ENCODE measurements at places on chromosomes 12 and 14.

DNA sequence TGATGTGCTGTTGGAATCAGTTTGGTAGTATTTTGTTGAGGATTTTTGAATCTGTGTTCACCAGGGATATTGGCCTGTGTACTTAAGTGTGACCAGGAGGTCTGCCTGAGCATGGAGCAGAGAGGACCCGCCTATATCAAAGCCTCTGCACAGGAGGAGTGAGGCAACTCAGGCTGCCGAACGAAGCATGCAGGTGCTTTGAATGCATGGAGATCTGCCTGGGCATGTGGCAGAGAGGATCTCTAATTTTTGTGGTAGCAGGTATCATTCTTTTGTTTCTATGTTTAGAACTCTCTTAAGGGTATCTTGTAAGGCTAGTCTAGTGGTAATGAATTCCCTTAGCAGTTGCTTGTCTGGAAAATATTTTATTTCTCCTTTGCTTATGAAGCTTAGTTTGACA is 26.9 kb downstream of the RAB3IP start:
- DNase-seq = no peak

- no peak for DNase-seq
These were observed 240.0 kb downstream of the DIO2 start for GRCh38 chr14:79971330-79971729.

- no peak for DNase-seq
These were observed 156.5 kb upstream of the AMIGO2 start for GRCh38 chr12:47236109-47236714.

DNA sequence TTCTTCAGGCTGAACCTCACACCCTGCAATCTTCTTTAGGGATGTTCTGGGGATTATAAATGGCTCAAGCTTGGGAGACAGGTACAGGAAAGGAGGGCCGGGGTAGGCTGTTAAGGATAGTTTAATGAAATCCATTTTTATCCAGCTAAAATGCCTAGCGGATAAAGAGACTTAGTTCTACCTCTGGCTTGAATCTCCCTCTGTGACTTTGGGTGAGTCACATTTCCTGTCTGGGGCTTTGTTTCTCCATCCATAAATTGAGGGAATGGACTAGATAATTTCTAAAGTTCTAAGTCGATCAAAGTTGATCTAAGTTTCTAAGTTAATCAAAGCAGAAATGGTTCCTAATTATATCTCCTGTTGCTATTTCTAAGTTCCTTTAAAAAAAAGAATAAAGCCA is 319.6 kb upstream of the E2F7 start:
- no peak for DNase-seq

- DNase-seq = no peak
These were observed 11.7 kb downstream of the PTHLH start for GRCh38 chr12:27960821-27961220.

- no peak for DNase-seq
These were observed 52.6 kb upstream of the VPS33A start for GRCh38 chr12:122318607-122319605.

GRCh38 chr14:25349269-25349668 is 299.3 kb upstream of the STXBP6 start:
- no peak for DNase-seq

DNA sequence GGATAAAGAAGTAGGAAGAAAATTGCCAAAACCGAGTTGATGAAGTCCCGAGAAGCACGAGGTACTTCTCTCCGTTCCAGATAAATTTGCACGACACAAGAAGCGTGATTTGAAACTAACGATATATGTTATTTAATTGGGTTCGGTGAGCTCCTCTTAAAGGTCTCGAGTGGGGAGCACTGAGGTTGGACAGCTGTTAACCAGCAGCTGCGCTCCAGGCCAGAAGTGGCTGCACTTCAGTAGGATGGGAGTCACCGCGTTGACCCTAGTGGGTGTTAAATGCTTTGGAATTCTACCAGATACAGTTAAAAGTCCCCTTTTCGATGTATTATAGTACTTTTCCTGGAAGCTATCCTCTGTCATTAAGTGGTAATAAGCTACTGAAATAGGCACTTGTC is 953 bp upstream of the DCAF5 start:
- DNase-seq = no peak

DNA sequence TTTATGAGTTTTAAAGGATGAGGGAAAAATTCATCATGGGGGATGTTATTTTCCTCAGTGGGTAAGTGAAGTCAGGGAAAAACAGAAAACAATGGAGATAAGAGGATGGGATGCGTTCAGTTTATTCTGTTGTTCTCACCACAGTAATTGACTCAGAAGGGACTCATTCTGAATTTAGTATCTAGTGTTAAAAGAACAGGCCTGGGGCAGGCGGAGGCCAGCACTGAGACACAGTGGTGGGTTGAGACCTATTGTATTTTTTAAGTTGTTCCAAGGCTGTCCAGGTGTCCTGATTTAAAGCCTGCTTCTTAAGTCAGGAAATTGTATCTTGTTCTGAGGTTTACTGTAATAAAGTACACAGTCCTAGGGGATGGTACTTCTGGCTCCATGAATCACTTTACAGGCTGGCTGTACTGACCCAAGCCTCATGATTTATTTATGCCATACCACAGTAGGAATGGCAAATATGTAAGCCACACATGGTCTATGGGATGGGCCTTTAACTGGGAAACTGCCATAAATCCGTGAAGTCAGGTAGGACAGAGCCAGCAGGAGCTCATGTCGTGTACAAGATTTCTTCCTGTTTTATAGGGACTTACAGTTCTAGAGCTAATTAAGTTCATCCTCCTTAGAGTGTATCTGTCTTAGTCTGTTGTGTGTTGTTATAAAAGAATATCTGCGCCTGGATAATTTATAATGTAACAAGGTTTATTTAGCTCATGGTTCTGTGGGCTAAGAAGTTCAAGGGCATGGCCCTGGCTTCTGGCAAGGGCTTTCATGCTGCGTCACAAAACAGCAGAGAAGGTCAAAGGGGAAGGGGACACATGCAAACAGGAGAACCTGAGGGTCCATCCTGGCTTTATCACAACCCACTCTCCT is 244.1 kb downstream of the FBXL14 start:
- no peak for DNase-seq

GRCh38 chr12:132651444-132652100 is 33.0 kb downstream of the P2RX2 start:
- no peak for DNase-seq

- DNase-seq = peak; percentile 15
These were observed 10.9 kb downstream of the TCHP start for GRCh38 chr12:109910969-109911348.

GRCh38 chr12:15702276-15702675 is 86.9 kb downstream of the EPS8 start:
- DNase-seq = no peak

GRCh38 chr12:106585521-106586277 is 2.9 kb downstream of the RFX4 start:
- DNase-seq = no peak

- DNase-seq = no peak
These were observed 35.0 kb downstream of the EPS8 start for GRCh38 chr12:15754233-15754632.

GRCh38 chr12:121017966-121018491 is 1.7 kb upstream of the C12orf43 start:
- DNase-seq = no peak

DNA sequence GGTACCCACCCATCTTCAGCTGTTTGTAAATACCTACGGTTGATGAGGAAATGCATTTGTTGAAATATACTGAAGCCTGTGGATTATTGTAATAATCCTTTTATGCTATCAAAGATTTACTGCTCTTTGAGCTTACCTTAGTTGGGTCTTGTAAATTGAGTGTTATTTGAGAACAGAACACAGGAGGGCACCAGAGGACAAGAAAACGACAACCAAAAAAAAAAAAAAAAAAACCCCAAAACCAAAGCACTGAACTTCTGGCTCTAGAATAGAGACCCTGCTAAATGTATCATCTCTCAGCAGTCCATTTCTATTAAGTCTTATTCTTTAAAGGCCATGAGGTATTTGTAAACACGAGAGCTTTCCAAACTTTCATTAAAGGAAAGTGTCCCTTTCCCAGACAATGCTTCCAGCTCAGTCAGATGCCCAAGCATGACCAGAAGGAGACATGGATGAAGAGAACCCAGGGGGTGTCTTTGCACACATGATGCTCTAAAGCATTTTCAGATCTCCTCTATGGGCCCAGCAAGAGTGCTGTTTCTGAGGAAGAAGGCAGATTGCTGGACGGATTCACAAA is 763.9 kb downstream of the NRXN3 start:
- no peak for DNase-seq

GRCh38 chr12:91316907-91317269 is 134.3 kb upstream of the DCN start:
- no peak for DNase-seq

- no peak for DNase-seq
These were observed 223.0 kb downstream of the DUSP6 start for GRCh38 chr12:89129167-89129870.

GRCh38 chr14:96086032-96086431 is 46.9 kb downstream of the C14orf132 start:
- no peak for DNase-seq

DNA sequence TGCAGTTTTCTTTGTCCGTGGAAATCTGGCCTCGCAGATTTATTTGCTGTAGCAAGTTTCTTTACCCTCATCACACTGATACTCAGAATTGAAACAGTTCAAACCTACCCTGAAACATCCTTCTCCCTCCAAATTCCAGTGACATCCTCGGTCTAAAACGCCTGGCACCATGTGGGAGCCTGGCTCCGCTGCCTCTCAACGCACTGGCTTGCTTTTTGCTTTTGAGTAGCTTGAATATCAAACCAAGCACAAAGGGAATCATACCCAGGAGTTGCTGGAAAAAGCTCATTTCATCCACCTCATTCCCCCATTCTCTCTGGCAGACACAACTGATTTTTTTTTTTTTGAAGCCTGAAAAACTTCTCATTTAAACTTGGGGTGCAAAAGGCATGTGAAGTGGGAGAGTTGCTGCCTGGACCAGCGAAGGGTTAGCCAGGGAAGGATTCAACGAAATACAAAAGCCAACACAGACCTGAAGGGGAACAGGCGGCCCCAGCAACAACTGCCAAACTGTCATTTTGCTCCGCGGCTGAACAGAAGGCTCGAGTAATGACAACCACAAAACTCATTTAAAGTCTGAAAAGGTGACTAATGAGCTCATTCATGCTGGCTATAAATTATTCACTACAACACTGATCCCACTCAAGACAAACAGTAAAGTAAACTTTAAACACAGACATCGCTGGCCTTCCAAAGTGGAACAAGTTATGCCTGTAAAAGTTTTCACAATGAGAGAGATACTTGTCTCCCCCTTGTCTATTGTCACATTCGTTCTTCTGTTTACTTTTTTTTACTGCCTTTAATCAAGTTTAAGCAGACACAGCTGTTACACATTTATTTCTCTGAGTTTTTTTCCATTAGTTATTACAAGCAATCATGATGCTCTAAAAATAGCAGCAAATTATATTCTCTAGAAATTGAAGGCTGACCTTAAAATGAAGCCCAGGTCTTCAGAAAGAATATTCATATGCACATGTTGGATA is 12.5 kb upstream of the FOXN3 start:
- DNase-seq = peak; percentile 56

- DNase-seq = no peak
These were observed 83.1 kb upstream of the TSPAN8 start for GRCh38 chr12:71240946-71241345.

- DNase-seq = no peak
These were observed 218.7 kb upstream of the NOS1 start for GRCh38 chr12:117580015-117580717.

DNA sequence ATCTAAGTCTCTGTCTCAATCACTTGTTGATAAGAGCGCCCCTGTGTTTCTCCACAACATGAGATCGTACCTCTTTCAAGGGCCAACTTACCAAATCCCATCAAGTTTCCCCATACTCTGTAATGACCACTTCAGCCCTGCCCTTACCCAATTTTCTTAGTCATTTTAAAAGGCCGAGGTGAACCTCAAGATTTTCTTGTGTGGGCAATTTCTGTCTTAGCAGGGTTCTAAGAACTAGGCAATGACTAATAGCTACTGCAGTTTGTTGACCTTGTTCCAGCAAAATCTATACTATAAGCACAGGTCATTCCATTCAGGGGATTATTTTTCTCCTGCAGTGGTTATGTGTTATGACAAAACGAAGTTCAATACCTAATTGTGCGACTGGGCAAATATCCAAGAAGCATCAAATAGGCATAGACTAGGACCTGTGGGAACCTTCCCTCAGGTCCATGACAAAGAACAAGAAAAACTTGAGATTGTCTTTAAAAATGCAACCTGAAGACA is 359.8 kb downstream of the PCNX1 start:
- DNase-seq = peak; percentile 11

GRCh38 chr12:6868211-6869048 is 1.1 kb downstream of the TPI1 start:
- no peak for DNase-seq

DNA sequence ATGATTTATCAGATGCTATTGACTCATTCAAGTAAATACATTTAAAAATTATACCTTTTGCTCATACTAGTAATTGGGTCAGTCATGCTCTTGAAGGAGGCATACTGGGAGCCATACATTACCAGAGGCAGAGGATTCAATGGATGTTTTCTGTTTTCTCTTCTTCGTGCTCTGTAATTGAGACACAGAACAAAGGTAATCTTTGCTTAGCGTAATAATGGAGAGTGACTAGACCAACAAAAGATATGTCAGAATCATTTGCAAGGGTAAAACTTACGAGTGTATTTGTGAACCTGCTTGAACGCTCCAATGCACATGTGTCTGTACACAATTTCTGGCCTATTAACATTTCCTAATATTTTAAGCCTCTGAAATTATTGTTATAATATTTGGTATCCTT is 296.4 kb downstream of the FOXG1 start:
- DNase-seq = no peak

DNA sequence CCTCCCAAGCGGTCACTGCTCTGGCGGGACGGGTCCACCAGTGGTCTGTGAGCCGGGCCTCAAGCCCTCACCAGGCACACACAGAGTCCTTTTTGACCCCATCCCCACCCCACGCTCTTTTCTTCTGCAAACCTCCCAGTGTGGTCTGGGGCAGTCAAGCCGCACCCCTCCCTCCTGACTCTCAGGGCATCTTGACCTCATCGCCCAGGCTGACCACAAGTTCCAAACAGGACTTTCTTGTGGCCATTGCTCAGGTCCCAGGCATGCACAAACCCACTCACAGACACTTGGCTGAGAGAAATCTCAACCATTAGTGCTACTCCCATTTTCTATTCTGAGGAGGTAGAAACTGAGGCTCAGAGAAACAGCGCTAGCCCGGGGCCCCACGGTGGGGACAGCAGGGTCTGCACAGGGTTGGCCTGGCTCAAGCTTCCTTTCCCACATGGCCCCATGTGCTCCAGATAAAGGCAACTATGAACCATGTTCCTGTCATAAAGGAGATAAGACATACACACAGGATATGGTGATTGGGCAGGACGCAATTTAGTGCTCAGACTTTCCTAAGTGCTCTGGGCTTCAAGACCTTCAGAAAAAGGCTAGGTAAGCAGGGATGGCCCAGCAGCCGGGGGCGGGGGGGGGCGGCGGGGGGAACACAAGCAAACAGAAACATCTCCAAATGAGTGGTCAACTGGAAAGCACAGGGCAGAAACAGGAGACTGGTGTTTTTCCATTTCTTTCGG is 69.6 kb downstream of the ITPK1 start:
- DNase-seq = no peak

GRCh38 chr14:71472356-71473340 is 459.6 kb upstream of the RGS6 start:
- no peak for DNase-seq

- no peak for DNase-seq
These were observed 233.0 kb downstream of the EGLN3 start for GRCh38 chr14:33717866-33718265.

Measured in stimulated activated CD4-positive, alpha-beta T cell treated with anti-CD3 and anti-CD28 coated beads, Interleukin-2, amount 100 ng/mL, for 48 hours (primary cell).